ENCODE measurements at places on chromosomes 7 and 10.

- DNase-seq: no peak
These were observed 107.9 kb downstream of the PROSER2 start for GRCh38 chr10:11931038-11931437.

DNA sequence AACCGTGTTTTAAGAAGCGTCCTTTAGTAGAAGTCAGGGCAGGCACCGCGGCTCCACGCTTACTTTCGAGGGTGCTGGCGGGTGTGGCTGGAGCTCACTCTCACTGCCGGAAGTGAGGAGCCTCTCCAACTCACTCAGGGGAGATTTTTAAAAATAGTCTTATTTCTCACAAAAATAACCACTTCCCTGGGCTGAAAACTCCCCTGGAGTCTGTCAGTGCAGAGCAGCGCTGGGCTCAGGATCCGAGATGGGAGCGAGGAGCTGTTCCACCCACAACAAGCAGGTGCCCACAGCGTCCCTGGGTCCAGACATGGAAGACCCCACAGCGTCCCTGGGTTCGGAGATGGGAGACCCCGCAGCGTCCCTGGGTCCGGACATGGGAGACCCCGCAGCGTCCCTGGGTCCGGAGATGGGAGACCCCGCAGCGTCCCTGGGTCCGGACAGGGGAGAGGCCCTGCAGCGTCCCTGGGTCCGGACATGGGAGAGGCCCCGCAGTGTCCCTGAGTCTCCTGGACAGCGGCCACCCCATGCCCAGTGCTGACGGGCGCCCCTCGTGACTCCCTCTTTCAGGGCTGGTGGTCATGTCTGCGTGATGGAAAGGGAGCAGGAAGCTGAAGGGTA, 51.2 kb downstream of the VIPR2 start:
- no peak for DNase-seq

- no peak for DNase-seq
These were observed 32.5 kb downstream of the ZNF438 start for GRCh38 chr10:30999070-30999712.

GRCh38 chr10:5014936-5015335, 11.3 kb upstream of the AKR1C2 start:
- no peak for DNase-seq

DNA sequence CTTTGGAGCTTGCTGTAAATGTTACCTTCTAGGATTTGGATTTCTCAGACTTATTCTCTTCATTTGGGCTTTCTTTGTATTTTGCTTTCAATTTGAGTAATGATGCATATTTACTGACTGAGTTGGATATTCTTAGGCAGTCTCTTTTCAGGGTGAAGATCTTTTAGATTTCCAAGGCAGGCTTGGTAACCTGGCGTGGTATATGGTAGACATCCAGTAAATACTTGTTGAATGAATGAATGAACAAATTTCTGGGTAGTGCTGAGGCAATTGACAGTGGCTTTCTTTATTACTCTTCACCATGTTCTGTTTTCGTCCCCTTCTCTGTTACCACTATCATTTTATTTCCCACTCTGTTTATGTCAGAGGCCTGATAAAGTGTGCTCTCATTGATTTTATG, 27.1 kb downstream of the BBS9 start:
- no peak for DNase-seq

DNA sequence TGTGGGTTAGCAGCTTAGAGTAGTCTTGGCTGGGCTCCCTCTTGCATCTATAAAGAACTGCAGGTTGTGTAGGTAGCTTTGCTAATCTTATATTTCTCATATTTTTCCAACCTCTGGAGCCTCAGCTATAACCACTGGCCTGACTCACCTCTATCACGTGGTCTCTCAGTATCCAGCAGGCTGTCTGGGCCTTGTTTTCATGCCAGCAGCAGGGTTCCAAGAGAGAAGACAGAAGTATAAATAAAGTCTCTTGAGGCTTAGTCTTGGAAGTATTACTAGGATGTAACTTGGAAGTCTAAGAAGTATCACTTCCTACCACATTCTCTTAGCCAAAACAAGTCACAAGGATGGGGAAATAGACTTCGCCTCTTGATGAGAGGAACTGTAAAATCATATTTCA, 73.3 kb downstream of the WIPF3 start:
- DNase-seq: no peak

DNA sequence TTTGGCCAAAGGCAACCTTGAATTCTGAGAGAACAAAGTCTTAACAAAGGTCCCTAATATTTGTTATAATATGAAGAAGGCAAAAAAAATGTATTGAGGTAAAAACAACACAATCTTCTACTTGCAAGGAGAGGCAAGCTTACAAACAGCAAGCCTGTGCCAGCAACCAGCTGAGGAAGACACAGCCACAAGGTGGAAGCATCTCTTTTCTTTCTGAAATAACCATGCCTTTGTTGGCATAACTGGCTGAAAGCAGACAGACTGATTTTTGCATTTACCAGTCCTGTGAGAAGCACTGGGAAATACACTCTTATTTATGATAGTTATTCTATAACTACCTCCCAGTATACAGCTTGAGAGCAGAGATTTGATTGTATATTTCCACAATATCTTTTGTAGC, 292.0 kb downstream of the PHTF2 start:
- no peak for DNase-seq

DNA sequence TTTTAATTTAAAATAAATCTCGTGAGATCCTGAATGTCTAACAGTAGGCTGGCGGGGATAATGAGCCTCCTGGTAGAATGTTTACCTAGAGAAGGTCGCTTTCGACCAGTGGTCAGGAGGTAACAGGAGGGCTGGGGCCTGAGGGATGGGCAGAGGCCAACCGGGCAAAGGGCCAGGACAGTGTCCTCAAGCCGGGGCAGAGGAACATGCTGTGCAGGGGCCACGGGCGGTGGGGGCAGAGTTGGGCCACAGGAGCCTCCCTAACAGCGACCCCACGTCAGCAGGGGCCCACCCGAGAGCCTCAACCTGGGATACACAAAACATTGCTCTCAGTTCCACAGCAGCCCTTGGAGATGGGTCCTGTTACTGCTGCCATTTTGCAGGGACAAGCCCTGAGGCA, 14.5 kb downstream of the CFAP46 start:
- DNase-seq: no peak

GRCh38 chr10:126469692-126470091, 81.4 kb upstream of the ADAM12 start:
- DNase-seq: no peak

- no peak for DNase-seq
These were observed 49.7 kb downstream of the C10orf120 start for GRCh38 chr10:122649903-122650302.

GRCh38 chr10:44267007-44267406, 117.9 kb downstream of the CXCL12 start:
- DNase-seq: no peak

DNA sequence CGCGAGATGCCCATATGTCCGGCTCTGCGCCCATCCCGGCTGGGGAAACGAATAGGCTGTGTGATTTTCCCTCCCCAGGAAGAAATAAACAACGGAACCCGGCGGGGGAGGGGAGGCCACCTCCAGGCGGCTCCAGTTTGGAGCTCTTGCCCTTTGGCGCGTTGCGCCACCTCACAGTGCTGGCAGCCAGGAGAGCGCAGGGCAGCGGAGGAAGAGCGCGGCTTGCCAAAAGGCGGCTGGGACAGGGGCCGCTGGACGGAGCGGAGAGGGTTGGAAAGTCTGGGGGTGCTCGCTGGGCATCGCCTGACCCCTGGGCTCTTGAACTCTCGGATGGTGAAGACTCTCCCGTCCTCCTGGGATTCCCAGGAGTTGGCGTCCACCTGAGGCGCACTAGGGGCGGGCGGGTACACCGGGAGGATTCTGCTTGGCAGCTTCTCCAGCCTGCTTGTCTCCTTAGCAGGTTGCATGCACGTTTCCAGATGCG, 5.3 kb upstream of the NEUROG3 start:
- no peak for DNase-seq

- DNase-seq: no peak
These were observed 57.2 kb upstream of the ECHDC3 start for GRCh38 chr10:11684717-11685645.

GRCh38 chr7:30545791-30546555, 41.3 kb upstream of the GGCT start:
- no peak for DNase-seq

DNA sequence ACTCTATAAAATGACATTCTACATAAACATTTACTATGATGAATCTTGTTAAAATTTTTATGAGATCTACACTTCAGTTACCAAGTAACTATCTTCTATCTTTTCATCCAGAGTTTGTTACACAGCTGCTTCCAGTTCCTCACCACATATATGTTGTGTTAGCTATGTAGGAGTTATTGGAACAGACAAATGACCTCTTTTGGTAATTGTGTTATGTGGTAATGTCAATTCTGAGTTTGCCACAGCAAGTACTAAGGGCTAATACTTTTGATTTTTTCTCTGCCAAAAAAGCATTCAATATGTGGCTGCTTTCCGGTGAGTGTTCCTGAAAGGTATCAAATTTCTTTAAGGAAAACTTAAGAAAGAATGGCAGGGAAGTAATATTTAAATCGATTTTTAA, 573.9 kb upstream of the PCDH15 start:
- DNase-seq: no peak

DNA sequence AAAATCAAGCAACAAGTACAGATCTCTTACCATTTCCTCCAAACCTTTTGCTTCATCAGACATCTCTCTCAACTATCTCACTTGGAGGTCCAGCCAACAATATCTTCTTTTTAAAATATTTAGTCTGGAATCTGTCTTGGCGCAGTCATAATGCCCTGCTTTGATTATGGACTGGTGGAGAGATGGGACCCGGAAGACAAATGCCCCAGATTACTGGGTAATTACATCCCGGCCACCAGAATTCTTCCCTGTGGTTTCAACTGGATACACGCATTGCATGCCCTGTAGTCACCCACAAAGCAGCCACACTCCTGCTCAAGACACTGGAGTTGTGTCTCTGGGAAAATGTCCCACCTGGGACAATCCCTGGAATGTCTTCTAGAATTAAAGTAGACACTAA, 65.5 kb downstream of the BPGM start:
- no peak for DNase-seq

DNA sequence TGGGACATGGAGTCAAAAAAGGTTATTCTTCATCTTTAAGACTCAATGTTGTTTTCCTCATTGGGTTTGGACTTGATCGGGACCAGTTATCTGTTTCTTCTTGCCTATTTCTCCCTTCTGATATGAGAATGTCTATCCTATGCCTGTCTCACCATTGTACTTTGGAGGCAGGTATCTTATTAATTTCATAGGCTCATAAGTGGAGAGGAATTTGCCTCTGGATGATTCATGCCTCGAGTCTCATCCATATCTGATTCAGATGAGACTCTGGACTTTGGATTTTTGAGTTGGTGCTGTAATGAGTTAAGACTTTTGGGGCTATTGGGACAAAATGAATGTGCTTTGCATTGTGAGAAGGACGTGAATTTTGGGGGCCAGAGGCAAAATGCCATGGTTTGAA, 36.2 kb upstream of the CCDC7 start:
- DNase-seq: no peak

GRCh38 chr7:27101171-27101956, 1.1 kb downstream of the HOXA2 start:
- no peak for DNase-seq

- no peak for DNase-seq
These were observed 544.9 kb upstream of the MGMT start for GRCh38 chr10:128922172-128922571.

DNA sequence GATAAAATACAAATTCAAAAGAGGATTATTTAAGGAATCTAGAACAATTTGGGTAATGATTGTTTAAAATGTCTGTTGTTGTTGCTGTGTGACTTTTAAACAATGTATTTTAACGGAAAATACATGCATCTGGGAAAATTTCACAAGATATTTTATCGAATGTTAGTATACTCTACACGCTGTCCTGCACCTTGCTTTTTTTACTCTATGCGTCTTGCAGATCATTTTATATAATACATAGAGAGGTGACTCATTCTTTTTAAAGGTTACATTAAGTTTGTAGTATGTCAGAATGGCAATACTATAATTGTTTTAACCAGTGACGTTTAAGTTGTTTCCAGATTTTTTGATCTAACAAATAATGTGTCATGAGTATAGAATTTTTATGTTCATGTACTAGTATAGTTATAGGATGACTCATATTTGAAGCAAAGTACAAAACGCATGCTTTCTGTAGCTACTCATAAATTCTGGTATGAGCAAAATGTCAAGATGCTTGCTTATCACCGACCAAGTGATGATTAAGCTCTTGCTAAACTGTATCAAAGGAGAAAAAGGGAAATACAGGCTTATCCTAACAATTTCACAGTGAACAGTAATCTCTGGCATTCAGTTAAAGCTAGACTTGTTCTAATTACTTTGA, 4.9 kb downstream of the DKK1 start:
- DNase-seq: no peak

DNA sequence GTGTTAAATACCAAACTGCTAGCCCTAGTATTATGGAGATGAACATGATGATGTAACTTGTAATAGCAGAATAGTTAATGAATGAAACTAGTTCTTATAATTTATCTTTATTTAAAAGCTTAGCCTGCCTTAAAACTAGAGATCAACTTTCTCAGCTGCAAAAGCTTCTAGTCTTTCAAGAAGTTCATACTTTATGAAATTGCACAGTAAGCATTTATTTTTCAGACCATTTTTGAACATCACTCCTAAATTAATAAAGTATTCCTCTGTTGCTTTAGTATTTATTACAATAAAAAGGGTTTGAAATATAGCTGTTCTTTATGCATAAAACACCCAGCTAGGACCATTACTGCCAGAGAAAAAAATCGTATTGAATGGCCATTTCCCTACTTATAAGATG, 33.2 kb downstream of the SIRT1 start:
- DNase-seq: no peak

DNA sequence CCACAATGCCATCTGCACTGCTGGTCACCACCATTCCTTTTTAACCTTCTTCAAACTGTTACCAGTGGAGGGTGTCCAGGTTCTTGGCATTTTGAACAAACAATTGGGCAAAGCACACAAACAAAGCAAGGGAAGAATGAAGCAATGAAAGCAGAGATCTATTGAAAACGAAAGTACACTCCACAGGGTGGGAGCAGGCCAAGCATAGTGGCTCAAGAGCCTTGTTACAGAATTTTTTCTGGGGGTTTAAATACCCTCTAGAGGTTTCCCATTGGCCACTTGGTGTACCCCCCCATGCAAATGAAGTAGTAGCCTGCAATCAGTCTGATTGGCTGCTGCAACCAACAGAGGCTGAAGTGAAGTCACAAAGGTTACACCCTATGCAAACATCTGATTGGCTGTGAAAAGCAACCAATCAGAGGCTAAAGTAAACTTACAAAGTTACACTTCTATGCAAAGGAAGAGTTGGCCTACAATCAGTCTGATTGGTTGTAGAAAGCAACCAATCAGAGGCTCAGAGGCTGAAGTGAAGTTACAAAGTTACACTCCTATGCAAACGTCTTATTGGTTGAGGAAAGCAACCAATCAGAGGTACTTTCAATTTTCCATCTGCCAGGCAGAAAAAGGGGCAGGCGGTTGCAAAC, 103.2 kb upstream of the WAC start:
- DNase-seq: no peak

GRCh38 chr10:89798092-89798491, 96.7 kb downstream of the KIF20B start:
- no peak for DNase-seq

GRCh38 chr7:14739841-14740185, 162.7 kb downstream of the DGKB start:
- no peak for DNase-seq
